ENCODE measurements at places on chromosomes 7 and 10.

GRCh38 chr7:13946181-13946580, 43.3 kb downstream of the ETV1 start:
- H3K27me3 ChIP-seq, result no peaks in the 10 kb centered on the region
- DNase-seq, result no peak
- no peaks in the 10 kb centered on the region for H3K4me1 ChIP-seq
- H3K4me3 ChIP-seq, result no peak overlapping the region

- no peak for DNase-seq
- H3K27me3 ChIP-seq, result no peaks in the 10 kb centered on the region
- H3K4me1 ChIP-seq, result no peaks in the 10 kb centered on the region
- no peak overlapping the region for H3K4me3 ChIP-seq
Measured at GRCh38 chr10:28256776-28257175, 46.1 kb downstream of the MPP7 start.

GRCh38 chr10:13416760-13417159, 68.7 kb upstream of the SEPHS1 start:
- DNase-seq, result no peak
- H3K36me3 ChIP-seq, result no peaks in the 10 kb centered on the region
- no peaks in the 10 kb centered on the region for H3K27me3 ChIP-seq
- H3K4me3 ChIP-seq, result no peak overlapping the region

DNA sequence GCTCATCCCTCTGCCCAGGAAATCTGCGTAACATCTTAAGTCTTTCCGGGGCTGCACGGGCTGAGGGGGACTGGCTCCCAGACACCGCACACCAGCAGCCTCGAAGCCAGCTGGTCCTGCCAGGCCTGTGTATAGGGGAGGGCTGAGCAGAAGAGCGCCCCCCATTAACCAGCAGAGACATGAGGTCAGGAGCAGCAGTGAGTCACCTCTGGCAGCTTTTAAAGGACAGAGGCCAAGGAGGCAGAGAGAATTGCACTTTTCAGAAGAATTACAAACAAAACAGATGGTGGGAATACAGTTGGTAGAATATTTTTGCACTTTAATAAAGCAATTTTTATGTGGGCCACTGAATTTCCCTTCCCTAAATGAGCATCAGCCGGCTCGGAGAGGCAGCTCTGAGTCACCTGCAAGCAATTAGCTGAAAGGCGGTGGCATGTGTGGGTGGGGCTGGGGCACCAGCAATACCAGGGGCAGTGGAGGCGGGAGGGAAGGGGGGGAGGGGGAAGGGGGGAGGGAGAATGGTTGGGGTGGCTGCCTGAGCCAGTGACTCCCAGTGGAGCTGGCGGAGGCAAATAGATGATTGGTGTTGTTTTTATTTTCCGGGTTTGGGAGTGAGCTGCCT, 39.1 kb downstream of the GOLGA7B start:
- peak; percentile 21 for DNase-seq
- no peaks in the 10 kb centered on the region for H3K36me3 ChIP-seq
- H3K4me1 ChIP-seq, result no peaks in the 10 kb centered on the region
